ENCODE measurements at places on chromosomes 3 and 15.

DNA sequence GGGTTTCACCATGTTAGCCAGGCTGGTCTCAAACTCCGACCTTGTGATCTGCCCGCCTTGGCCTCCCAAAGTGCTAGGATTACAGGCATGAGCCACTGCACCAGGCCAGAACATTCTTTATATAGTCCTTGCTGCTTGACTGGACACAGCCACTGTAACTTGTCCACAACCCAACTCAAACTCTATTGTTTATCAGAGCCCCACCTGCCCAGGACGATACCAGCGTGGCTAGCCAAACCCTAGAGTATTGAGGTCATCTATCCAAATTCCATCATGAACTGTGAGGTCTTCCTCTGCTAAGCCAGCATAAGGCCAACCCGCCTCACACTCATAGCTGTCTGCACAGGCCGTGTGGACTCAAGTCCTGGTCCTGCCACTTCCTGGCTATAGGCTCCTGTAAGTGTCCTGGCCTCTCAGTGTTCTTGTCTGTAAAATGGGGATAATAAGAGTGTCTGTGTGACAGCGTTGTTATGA is 63.9 kb downstream of the DAPK2 start:
- DNase-seq, result no peak

DNA sequence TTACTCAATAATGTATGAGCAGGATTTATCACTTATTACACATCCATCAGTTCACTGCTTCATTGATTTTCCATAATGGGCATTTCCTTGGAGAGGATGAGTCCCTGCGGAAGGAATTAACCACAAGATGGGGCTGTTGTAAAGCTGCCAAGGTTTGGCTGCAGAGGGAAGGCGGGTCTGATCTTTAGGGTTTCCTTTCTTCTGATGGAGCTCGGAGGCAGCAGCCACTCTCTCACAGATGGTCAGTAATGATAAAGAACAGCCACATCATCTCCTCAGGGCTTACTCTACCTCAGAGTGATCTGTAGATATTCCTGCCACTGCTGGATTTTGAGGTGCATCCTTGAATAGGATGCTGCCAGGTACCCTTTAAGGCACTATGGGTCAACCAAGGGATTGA is 115.2 kb downstream of the USP13 start:
- no peak for DNase-seq

- DNase-seq, result no peak
These were observed 111.0 kb downstream of the NSUN3 start for GRCh38 chr3:94173673-94174434.

GRCh38 chr15:36858423-36858822 is 241.9 kb downstream of the MEIS2 start:
- DNase-seq, result no peak
